Caki2 (cell line): ENCODE measurements at places on chromosomes 7 and 10.

- DNase-seq, result no peak
Measured at GRCh38 chr7:55110282-55110992, 91.6 kb downstream of the EGFR start.

- DNase-seq, result no peak
Measured at GRCh38 chr10:3683560-3683959, 101.4 kb downstream of the KLF6 start.

GRCh38 chr7:80347173-80347572, 164.7 kb downstream of the GNAT3 start:
- no peak for DNase-seq

DNA sequence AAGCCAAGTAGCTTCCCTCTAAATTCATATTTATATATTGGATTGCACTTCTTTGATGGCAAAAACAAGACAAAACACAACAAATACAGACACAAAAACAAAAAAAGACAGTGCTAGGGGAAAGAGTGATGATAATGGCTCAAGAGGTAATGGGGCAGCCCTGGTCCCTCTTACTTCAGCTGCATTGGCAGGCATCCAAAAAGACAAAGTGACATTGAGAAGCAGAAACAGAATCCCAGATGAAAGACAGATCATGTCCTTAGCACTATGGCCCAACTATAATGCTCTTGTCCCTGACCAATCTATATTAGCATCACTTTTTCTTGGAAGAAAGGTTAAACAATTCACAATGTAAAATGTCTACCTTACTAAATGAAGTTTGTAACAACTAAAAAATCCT, 76.2 kb downstream of the GPR85 start:
- DNase-seq, result no peak

GRCh38 chr10:76336213-76336963, 905.0 kb downstream of the LRMDA start:
- DNase-seq, result peak; percentile 39

DNA sequence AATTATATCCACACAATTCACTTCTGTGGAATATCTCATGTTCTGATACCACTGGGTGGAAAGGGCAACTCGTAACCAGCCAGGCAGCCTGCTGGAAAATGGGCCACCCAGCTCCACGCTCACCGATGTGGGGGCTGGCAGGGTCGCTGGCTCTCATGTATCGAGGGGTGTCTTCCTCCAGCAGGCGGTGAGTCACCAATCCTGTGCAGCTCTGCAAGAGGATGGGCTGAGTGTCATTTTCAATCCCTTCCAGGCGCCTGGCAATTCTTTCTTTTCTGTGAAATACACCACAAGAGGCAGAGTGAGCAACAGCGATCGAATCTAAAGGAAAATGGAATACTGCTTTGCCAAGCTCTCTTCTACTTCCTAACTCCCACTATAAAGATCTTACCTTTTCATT, 80.1 kb downstream of the SVIL start:
- DNase-seq, result peak; percentile 60

DNA sequence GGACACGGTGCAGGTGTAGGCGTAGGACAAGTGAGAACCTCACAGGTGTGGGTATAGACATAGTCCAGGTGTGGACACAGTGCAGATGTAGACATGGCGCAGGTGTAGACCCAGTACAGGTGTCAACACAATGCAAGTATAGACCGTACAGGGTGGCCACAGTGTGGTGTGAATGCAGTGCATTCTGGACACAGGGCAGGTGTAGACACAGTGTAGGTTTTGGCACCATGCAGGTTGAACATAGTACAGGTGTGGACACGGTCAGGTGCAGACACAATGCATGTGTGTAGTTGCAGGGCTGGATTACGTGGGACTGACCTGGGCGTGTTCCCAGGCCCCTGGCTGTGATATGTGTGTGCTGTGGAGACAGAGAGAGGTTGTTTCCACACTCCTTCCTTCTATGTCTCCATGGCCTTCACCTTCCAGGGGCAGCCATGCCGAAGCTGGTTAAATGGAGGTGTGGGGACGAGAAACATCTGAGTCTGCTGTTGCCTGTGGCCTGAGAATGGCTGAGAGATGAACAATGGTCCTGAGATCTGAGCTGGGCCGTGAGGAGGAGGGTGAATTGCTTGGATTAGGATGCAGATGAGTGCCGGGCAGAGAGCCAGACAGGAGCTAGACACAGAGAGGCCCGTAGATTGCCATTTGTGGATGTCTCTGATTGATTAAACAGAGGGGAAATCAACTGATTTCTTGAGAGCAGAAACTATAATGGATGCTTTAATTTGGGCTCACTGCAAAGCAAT, 343.9 kb upstream of the SHH start:
- no peak for DNase-seq

- DNase-seq, result peak; percentile 90
Measured at GRCh38 chr7:17304926-17305325, 6.5 kb downstream of the AHR start.

DNA sequence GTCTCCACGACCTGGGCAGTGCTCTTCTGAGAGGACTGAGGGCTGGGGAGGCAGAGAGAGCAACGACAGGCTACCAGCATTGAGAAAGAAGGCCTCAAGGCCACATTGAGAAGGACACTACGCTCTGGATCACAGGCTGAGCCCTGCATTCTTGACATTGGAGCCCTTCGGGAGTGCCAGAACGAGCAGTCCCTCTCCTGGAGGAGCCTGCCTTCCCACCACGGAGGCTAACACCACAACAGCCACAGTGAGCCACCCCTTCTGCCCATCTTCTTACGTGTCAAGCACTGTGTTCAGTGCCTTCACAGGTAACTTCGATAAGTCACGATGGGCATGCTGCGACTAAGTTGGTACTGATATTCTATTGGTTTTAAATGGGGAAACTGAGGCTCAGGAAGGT, 267.8 kb downstream of the RPS24 start:
- no peak for DNase-seq

DNA sequence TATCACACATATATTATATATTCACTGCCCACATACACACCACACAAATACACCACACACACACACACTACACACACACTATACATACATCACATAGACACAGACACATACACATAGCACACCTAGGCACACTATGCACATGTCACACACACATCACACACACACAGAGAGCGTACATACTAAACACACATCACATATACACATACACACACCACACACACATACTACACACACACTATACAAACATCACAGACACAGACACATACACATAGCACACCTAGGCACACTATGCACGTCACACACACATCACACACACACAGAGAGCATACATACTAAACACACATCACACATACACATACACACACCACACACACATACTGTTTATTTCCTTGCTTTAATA, 165.5 kb downstream of the KCNMA1 start:
- DNase-seq, result no peak

DNA sequence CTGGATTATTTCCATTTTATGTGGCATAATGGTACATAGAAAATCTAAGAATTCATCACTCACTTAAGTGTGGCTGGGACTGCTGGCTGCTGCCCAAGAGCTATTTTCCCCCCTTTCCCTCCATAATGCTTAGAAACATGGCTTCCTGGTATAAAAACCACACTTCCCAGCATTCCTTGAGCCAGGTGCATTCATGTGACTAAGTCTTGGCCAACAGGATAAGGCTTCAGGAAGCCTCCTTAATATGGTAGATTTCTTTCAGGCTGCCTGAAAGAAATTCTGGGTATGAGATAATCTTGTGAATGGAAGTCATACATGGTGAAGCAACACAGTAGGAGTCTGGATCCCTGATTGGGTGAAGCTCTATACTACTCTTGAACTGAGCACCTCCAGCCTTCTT, 178.0 kb downstream of the JAZF1 start:
- DNase-seq, result peak; percentile 14

DNA sequence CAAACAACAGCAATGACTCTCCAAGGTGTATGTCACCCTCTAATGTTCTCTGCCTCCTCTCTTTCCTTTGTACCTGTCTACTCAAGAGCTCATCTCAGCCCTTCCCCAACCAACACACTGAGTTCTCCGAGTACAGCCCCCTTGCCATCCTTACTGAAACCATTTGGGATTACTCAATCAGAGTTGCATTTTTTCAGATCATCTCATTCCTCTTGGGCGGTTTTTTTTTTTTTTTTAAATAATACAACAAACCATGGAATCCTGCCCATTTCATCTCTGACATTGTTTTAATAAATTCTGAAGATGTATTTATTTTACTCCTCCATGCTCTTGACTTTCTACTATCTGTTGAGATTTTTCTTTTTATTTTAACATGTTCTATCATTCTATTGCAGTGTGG, 4.2 kb upstream of the CREB3L2 start:
- DNase-seq, result no peak

DNA sequence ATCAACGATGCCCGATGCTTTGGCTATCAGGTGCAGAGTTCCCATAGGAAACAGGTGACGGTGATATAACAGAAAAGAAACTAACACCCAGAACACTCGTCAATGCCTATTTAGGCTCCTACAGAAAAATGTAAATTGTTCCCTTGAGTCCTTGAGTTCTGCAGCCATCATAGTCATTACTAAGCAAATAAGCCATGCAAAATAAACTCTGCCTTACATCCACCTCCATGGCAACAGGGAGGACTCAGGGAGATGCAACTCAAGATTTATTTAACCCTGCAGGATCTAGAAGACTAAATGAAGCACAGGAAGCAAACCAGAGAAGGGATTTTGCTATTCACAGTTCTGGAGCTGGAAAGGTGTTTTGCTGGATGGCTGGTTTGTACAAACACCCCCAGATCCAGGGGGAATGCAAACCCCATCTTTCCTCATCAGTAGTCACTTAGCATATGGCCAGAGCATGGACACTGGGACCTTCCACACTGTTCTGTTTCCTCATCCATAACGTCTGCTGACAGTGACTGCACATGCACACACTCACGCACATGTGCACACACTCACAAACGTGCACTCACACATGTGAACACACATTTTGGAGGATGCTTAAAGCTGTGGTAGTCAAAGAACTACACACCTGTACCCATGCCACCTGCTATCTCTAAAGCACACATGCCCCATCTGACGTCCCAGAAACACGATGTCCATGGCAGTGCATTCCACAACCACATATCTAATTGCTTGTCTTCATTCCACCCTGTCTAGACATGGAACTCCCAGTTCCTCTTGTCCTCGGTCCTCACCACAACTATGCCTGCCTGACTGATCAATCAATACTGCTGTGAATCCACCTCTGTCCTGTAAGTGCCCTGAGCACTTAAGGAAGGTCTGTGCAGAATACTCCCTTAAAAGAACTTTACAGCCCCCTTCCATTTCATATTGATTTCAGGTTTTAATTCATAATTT, 178.2 kb downstream of the COBL start:
- no peak for DNase-seq

DNA sequence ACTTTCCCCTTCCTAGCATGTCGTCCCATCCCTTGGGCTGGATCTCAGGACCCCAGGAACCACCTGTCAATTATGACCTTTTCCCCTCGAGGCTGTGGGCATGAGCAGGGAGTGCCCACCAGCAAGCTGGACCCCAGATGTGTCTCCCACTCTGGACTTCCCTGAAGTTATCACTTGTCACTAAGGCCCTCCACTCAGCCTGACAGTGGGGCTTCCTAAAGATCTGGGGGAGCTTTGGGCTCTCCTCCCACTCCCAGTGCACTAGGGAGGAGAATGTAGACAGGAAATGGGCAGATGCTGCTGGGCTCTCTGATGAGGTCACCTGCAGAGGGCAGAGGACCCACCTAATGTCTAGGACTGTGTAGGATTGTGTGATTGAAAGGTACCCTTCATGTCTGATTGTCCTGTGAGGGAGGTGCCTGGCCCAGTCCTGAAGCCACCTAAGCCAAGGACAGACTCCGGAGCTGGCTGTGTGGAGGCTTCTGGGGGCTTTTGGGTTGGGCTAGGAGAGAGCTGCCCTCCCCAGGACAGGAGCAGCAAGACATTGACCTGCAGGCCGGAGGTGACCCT, 18.7 kb downstream of the MYO1G start:
- no peak for DNase-seq

GRCh38 chr7:155860840-155861479, 48.7 kb upstream of the SHH start:
- peak; percentile 91 for DNase-seq

- no peak for DNase-seq
Measured at GRCh38 chr7:133723044-133723443, 404.1 kb upstream of the LRGUK start.

- no peak for DNase-seq
Measured at GRCh38 chr10:6929148-6929830, 349.2 kb upstream of the PRKCQ start.

- no peak for DNase-seq
Measured at GRCh38 chr7:6056616-6057015, 25.4 kb downstream of the ANKRD61 start.

DNA sequence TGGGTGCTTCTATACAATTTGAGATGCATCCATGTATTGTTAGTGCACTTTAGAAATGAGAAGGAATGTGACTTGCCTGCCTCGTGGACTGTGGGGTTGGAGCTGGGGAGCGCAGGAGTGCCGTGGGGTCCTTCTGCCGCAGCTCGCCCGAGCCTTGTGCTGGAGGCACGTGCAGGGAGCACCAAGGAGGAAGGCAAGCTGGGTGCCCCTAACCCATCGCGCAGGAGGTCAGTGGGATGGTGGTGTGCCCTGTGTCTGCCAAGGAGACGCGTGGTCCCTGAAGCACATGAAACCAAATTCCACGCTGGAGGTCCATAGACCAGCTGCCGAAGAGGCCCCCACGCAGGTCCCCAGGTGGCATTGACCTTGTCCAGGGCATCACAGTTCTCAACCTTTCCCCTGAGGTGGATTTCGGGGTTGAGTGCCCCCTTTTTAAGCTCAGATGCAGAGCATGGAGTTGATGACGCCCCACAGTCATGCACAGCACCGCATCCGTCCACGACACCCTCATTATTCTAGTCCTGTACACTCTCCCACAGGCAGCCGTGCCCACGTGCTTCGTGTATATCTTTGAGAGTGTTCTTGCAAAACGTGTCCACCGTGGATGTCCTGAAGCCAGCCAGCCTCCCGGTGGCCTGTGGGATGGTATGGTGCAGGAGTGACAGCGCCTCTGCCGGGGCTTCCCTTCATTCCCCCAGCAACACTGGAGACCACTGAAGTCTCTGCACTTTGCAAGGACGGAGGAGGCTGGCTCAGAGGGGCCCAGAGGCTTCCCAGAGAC, 35.5 kb downstream of the FKBP6 start:
- DNase-seq, result no peak

DNA sequence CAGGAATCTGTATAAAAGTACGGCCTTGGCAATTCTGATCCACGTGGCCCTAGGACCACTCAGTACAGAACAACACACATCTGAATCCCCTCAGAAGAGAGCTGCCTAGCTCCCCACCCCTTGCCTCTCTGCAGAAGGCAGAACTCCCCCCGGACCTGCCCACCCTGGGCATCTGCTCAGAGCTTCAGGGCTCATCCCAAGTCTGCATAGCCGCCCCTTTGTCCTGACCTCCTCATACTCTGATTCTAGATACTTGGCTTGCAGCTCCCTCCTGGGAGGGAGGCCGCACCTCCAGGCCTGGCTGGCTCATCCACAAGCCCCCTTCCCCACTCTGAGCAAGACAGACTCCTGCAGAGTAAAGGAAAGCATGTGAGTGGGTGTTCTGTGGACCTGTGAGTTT, 49.6 kb downstream of the GRID1 start:
- no peak for DNase-seq
